CD8-positive, alpha-beta T cell (primary cell): ENCODE measurements at places on chromosomes 1 and 21.
A peak's percentile ranks its signal among the peaks of the same experiment; 100 is the strongest.

DNA sequence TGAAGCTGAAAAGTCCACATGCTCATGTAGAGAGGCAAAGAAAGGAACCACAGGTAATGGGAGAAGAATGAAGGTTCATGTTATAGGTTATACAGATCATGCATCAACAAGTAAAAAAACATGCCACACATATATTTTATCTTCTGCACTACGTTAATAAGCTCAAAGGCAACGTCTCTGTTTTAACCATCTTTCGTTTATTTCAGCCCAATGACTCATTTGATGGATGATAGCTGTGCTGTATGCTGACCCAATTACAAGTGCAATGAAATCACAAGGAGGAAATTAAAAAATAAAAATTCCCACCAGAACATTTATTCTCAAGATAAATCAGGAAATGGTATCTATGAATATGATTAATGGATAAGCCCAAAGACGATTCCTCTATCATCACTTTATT, 24.6 kb downstream of the XCL1 start:
- DNase-seq = no peak

GRCh38 chr1:8396786-8397406, 79.0 kb downstream of the SLC45A1 start:
- no peak for DNase-seq

DNA sequence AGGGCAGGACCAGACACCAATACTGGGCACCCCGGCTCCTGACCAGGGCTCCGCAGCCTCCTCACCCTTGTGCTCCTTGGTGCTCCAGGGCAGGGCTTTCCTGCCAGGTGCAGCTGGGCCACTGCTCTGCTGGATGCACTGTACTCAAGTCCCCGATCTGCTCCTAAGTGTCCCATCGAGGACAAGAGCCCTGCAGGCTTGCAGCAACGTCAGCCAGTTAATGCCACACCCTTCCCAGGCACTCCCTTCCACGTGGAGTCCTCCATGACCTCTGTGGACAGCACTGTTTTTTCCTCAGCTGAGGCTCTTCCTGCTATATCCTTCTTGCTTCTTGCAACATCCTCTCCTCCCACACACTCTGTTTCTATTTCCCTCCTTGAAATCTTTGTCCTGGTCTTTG, 94.0 kb upstream of the NGF start:
- DNase-seq = no peak

DNA sequence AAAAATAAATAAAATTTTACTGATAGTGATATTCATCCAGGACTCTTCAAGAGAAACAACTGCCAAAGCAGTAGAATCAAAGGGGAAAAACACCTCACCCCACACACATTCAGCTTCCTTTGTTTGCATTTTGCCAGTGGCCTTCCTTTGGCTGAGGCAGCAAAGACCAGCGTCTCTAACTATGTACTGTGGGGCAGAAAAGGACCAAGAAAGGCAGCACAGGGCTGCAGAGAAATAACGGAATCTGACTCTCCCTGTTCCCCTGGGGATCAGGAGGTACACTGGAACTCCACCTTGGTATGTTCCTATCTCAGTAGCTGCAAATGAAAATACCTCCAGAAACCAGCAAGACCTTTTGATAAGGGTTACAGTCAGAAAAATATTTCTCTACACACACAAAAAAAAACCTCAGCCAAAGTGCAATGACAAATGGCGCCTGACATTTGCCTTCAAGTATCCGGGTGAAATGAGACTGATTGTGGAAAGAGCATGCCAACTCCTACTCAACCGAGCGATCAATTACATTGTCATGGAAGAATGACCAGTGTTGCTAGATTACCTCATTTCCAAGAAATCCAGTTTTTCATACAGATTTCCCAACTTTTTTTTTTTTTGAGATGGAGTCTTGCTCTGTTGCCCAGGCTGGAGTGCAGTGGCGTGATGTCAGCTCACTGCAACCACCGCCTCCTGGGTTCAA, 50.9 kb downstream of the TARBP1 start:
- no peak for DNase-seq

DNA sequence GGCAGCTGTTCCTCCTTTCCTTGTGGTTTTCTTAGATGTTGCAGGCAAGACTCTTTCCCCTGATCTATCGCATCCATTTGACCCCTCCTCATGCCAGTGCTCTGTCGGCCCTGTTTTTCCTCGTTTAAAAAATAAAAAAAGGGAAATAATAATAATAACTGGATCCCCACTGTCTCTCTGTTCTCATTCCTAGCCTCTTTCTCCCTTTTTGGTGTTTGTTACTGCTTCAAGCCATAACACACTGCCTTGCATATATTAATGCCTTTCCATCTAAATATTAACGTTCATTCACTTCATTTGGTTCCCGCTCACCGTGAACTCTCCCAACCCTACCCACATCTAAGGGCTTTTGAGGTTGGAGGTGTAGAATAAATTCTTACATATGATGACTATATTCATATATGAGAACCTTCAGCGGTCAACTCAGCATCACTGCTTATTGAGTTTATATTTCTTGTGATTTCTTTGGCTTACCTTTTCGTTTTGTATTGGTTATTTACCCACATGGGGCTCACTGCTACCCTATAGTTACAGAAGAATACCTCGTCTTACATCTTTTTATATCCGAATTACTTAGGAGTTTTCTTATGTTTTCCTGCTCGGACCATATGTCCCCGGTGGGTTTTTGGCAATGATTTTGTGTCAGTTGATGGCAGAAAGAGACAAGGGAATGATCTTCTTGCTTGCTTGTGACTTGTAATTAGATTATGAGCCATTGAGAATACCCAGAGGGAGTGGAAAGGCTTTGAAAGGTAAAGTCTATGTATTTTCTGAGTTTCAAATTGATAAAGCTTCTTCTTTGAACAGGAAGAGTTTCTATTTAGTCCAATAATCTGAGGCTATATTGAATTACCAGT, 805 bp downstream of the ATG4C start:
- no peak for DNase-seq

- no peak for DNase-seq
These were observed 60.9 kb downstream of the KIF21B start for GRCh38 chr1:200962631-200963030.

DNA sequence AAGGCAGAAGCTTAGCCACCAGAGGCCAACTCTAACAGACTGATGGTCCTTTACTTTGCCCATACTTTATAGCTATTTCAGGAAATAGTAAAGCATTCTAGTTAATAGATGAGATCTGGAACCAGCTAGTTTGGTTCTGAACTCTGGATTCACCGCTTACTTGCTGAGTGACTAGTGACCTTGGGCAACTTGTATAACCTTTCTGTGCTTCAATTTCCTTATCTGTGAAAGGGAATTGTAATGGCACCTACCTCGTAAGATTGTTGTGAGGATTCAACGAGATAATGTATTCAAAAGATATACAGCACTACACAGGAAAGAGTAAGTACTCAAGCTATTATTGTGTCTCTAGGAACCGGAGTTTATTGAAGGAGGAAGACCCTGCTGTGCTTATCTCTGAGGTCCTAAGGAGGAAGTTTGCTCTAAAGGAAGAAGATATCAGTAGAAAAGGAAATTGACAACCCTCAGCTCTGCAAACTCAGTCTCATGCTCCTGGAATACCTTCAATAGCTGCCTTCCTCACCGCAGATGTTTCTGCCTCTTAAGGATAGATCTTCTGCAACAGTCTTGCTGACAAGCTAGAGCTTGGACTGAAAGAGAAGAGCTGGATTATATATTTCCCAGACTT, 11.9 kb downstream of the MTFR1L start:
- no peak for DNase-seq

GRCh38 chr1:90989990-90990389, 31.8 kb downstream of the ZNF644 start:
- DNase-seq = no peak

DNA sequence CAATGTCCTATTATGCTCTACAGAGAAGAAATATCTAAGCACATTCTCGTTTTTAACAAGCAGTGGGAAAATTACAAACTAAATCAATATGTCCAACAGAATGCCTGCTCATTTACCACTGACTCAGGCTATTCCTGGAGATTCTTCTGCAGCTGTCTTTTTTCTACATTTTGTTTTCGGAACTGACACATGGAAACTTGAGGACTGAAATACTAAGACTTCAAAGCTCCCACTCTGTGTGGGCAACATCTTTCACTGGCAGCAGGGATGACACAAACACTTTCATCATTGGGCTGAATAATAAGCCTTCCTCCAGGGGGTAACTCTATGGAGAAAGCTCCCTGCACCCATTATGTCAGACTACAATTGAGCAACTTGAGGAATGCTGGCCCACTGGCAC, 175.5 kb upstream of the NCAM2 start:
- no peak for DNase-seq

GRCh38 chr1:64581135-64581842, 111.4 kb downstream of the CACHD1 start:
- DNase-seq = no peak

- DNase-seq = no peak
These were observed 10.0 kb downstream of the UBR4 start for GRCh38 chr1:19199969-19200604.

GRCh38 chr1:95321531-95321930, 87.5 kb downstream of the RWDD3 start:
- DNase-seq = no peak

GRCh38 chr1:167693425-167694045, 28.2 kb upstream of the MPZL1 start:
- DNase-seq = no peak

- no peak for DNase-seq
These were observed 48.5 kb downstream of the COL18A1 start for GRCh38 chr21:45453308-45453950.

- DNase-seq = no peak
These were observed 17.7 kb downstream of the CMPK1 start for GRCh38 chr1:47351305-47351704.

- DNase-seq = no peak
These were observed 138.6 kb downstream of the SYT14 start for GRCh38 chr1:210076620-210077019.

DNA sequence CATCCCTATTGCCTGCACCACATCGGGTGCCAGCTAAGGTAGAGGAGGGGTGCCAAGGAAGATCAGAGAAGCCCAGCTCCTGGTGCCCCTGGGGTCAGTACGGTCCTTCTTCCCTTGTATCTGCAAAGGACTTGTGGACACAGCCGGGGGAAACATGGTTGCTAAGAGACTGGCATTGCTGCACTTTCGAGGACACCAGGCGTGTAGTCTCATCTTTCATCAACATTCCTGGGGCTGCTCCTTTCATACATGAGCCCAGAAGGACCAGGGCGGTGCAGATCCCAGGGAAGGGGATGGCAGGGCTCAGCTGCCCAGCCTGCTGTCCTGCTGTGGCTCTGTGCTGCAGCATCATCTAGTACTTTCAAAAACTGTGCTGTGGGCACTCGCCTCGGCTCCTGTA, 61.0 kb downstream of the RUNX1 start:
- no peak for DNase-seq

DNA sequence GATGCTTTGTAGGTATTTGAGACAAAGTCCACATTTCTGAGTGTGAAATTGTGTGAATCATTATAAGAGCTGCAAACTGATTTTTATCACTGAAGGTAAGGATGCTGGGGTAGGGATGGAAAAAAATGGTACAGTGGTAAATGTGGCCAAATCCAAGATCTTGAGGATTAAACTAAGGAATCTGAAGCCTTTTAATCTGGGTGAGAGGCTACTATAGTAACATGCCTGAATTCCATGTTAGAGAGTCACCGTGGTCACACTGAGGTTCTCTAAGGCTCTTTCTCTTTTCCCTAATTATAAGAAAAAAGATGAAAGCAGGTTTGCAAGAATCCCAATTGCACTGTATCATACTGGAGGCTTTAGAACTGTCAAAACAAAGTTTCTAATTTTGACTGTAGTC, 17.6 kb downstream of the PTGER3 start:
- no peak for DNase-seq

GRCh38 chr1:166479052-166479631, 312.3 kb upstream of the FAM78B start:
- peak; percentile 40 for DNase-seq

DNA sequence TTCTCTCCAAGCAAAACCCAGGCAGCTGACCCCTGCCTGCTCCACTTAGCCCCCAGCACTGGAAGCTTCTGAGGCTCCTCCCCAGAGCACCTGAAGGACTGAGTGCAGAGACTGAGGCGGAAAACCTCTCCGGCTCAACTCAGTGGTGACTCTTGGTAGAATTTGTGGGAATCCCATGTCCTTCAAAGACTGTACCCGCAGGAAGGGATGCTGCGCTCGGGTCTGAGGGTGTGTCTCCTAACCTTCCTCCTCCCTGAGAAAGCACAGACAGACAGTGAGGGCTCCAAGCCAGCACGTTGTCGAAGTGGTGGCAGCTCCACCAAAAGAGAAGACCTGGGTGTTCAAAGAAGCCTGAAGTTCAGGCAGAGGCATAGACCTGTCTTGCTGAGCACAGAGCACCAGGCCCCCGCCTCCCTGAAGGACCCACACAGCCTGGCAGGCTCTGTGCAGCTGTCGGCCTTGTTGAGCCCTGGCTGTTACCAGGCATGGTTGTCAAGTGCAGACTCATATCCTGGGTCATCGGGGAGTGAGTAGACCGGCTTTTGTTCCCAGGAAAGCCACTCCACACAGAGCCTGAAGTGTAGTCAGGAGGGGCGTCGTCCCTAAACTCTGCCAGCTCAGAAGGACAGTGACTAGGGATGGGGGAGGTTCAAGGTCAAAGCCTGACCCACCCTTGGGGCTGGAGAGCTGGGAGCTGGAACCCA, 36.7 kb downstream of the CSMD2 start:
- DNase-seq = no peak

DNA sequence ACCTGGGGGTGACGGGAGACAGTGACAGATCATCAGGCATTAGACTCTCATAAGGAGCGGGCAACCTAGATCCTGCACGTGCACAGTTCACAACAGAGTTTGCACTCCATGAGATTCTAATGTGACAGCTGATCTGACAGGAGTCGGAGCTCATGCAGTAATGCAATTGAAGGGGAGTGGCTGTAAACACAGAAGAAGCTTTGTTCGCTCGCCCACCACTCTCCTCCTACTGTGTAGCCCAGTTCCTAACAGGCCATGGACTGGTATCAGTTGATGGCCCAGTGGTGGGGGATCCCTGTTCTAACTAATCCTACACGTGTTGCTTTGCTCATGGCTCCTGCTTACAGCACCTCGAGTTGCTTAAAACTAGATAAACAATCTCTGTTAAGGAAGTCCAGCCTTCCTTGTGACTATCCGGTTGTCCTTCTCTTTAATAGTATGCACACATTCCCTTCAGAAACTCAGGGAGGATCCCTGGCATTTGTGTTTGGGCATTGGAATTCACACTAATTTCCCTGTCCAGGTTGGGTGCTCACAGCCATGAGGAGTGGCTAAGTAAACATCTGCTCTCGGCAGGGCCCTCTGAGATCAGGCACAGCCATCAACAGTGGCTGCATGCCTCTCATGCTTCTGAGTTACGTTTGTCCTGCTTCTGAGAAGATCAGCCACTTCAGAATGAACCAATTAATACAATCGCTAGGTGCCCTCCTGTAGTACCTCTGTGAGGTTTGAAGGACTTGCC, 21.1 kb upstream of the F3 start:
- DNase-seq = no peak

- no peak for DNase-seq
These were observed 5.5 kb downstream of the PAQR7 start for GRCh38 chr1:25869909-25870606.

- no peak for DNase-seq
These were observed 110.8 kb downstream of the TSEN15 start for GRCh38 chr1:184162281-184162680.

- peak; percentile 84 for DNase-seq
These were observed 9.4 kb downstream of the ETV3L start for GRCh38 chr1:157090196-157090647.
